ENCODE measurements at places on chromosomes 2 and 18. TPM values are rescaled to one million over a fixed set of nuclear protein-coding genes. Genes with fewer than 3 reads are reported as not detected.

DNA sequence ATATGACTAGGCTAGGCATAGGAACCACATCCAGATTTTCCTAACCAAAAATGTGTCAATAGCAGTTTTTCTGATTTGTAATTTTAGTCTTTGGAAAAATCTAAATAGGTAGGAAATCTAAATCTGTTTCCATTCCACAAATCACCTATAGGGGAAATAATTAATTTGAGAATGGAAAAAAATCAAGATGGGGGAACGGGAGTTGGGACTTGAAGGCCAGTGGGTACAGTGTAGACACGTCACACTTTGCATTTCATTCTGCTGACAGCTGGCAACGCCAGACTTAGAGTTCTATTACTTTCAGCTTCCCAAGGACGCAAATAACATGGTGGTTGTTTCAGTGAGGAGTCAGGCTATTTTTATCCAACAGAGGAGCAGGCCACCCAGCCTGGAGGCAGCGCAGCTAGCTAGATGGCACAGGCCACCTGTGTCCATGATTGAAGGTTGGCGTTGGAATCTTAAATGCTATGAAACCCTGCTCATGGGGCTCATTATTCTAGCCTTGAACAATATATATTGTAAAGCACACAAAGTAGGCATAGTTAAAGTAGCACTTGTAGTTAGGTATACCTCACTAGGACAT, 23.4 kb downstream of the HNRNPA3 start:
- DNase-seq: no peak
- H3K27ac ChIP-seq: peak overlapping the region; percentile 15
- H3K27me3 ChIP-seq: no peaks in the 10 kb centered on the region
- no peak overlapping the region for H3K4me3 ChIP-seq
- peaks cover 37% of the 10 kb centered on the region for H3K36me3 ChIP-seq
- peaks cover 15% of the 10 kb centered on the region for H3K4me1 ChIP-seq

DNA sequence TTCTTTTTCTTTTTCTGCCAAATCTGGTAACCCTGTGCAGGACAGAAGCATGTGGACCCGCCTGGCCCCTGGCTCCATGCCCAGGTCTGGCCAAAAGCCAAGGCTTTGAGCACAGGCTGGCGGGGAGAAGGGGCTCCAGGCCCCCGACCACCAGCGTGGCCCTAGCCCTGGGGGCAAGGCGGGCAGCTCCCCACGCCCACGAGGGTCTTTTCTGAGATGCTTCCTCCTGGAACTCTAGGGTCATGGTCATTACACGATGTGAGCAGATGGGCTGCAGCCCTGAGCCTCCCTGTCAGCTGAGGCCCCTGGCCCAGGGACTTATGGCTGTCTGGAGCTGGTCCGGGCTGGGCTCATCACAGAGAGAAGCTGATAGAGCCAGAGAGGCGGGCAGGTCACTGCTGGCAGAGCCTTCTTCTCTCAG, 5.7 kb upstream of the OTOS start:
- no peaks in the 10 kb centered on the region for H3K36me3 ChIP-seq
- peaks cover 9% of the 10 kb centered on the region for H3K27me3 ChIP-seq
- no peak overlapping the region for H3K4me3 ChIP-seq
- no peak for DNase-seq
- H3K27ac ChIP-seq: no peak overlapping the region

DNA sequence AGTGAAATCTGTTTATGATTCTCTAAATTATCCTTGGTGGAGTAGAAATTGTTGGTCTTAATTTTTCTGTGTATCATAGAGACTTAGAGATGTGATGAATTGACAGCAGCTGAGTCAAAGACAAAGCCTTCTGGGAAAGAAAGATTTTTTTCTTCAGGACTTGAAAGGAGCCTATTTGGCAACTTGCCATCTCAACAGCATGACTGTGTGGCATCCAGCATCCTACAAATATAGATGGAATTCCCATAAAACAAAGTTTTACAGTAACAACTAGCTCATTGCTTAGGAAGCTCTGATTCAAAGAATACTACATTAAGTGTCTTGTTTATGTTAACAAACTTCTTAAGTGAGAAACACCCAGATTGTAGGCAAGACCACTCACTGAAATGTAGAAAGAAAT, 79.2 kb upstream of the SETBP1 start:
- peak; percentile 65 for DNase-seq
- H3K4me3 ChIP-seq: no peak overlapping the region
- no peaks in the 10 kb centered on the region for H3K36me3 ChIP-seq
- peaks cover 31% of the 10 kb centered on the region for H3K4me1 ChIP-seq

DNA sequence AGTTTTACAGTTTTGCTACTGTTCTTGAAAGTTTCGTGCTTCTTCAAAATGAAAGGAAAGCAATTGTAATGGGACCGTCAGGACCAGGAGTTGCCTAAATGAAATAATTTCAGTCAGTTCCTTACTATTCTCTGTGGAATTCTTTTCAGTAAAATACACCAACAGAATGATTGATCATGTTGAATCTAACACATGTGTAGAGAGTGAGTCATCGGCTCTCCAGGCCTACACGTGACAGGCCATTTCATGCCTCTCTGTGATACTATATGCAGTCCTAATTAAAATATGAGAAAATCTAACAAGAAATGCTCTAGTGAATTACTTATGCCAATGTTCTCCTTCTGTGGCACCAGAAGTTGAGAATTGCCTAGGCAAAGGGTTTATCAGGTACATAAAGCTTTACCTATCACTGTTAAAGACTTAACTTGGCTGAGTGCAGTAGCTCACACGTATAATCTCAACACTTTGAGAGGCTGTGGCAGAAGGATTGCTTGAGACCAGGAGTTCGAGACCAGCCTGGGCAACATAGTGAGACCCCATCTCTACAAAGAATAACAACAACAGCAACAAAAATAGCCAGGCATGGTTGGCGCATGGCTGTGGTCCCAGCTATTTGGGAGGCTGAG, 199.4 kb downstream of the LRRTM1 start:
- DNase-seq: no peak
- H3K27me3 ChIP-seq: no peaks in the 10 kb centered on the region
- H3K27ac ChIP-seq: no peak overlapping the region
- no peaks in the 10 kb centered on the region for H3K36me3 ChIP-seq
- no peak overlapping the region for H3K4me3 ChIP-seq

DNA sequence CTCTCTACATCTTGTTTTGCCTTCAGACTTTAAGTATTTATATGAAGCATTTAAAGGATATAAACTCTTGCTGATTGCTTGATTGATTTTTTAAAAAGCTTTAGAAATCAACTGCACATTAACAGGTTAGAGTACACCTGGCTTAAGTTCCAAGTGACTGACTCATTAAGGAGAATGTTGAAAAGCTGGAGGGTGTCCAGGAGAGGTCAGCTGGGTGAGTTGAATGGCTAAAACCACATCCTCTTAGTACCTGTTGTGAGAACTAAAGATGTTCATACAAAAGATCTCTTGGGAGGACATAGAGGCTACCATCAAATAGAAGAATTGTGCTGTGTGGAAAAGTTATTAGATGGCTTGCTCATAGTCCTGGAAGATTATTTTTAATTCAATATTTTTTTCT, 206.8 kb downstream of the TXNL1 start:
- H3K4me3 ChIP-seq: no peak overlapping the region
- no peak overlapping the region for H3K27ac ChIP-seq
- H3K36me3 ChIP-seq: no peaks in the 10 kb centered on the region
- no peaks in the 10 kb centered on the region for H3K27me3 ChIP-seq
- H3K4me1 ChIP-seq: no peaks in the 10 kb centered on the region

- no peaks in the 10 kb centered on the region for H3K36me3 ChIP-seq
- no peak for DNase-seq
- no peaks in the 10 kb centered on the region for H3K4me1 ChIP-seq
- no peaks in the 10 kb centered on the region for H3K27me3 ChIP-seq
These were observed 194.9 kb upstream of the SPOPL start for GRCh38 chr2:138306626-138307025.

The ZAP70 gene
- total RNA-seq: under 0.01 TPM

The CAPN14 gene
- under 0.01 TPM for total RNA-seq

The ELOA2 gene
- total RNA-seq: not detected

The TSPYL6 gene
- total RNA-seq: not detected

The STK39 gene
- 20.9 TPM for total RNA-seq

Measured in osteoblast (primary cell).